Lower lobe of right lung (tissue), 2 donors: ENCODE measurements at places on chromosomes 4 and X. TPM values are rescaled to one million over a fixed set of nuclear protein-coding genes. Genes with fewer than 3 reads are reported as not detected.

DNA sequence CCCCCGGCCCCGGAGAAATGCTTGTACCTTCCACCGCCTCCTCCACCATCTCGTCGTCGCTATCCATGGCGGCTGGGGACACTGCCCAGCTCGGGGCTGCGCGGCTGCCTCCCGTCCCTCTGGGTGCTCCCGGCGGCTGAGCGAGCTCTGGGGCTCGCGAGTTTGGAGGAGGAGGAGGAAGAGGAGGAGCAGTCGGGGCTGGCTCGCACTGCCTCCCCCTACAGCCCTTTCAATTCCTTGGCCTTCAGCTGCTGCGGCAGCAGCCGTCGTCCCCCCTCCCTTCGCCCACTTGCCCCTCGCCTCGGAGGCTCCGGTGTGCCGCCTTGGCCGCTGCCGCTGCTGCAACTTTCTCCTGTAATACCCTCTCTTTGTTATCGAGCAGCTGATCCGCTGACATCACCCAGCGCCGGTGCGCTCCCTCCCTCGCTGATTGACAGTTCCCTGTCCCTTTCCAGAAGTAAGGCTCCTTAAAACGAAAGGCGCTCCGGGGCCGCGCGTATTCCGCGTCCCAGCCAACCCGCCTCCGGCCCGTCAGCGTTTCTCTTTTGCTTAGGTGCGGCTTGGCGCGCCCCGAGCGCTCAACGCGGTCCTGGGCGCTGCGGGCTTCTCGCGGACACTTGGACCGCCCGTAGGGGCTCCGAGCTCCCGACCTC is at the start of gene SETD7:
TSS of gene SETD7 (minus strand) at position 149 of the 653 bp plus-strand sequence. CDS start at position 67, 82 bp downstream.
- H3K36me3 ChIP-seq, result no peaks in the 10 kb centered on the region
- H3K27ac ChIP-seq, result peak within 1 kb of the TSS; percentile 99
- DNase-seq, result peak; percentile 84
- peaks cover 76% of the 10 kb centered on the region for H3K4me1 ChIP-seq

DNA sequence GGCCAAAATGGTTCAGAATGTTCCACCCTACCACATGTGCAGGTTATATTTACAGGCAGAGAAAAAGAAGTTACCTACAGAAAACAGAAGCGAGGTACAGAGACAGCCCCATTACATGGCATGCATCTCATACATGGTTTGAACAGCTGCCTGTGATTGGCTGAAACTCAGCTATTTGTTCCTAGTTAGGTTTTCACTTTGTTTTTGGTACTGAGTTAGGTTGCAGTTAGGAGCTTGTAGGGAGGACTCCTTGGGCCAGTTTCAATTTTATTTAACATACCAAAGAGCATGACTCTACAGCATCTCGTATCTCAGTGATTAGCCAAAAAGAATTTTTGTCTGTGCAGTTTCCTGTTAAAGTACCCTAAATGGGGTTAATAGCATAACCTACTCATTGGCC is 392.0 kb downstream of the MAPK10 start:
- H3K27ac ChIP-seq, result no peak overlapping the region
- peaks cover 6% of the 10 kb centered on the region for H3K4me1 ChIP-seq
- no peaks in the 10 kb centered on the region for H3K27me3 ChIP-seq
- H3K4me3 ChIP-seq, result no peak overlapping the region

GRCh38 chr4:17781300-17782287 is at the start of gene FAM184B:
Gene FAM184B (minus strand): TSS chr4:17781621. CDS start chr4:17781299, 322 bp downstream.
- H3K4me3 ChIP-seq, result peak within 1 kb of the TSS; percentile 46
- peaks cover 20% of the 10 kb centered on the region for H3K4me1 ChIP-seq
- no peak for DNase-seq
- H3K36me3 ChIP-seq, result no peaks in the 10 kb centered on the region
- peaks cover 26% of the 10 kb centered on the region for H3K27me3 ChIP-seq

- H3K27ac ChIP-seq, result no peak overlapping the region
- H3K4me3 ChIP-seq, result no peak overlapping the region
- H3K36me3 ChIP-seq, result no peaks in the 10 kb centered on the region
- H3K27me3 ChIP-seq, result no peaks in the 10 kb centered on the region
Observed at GRCh38 chr4:6721121-6721520, 5.1 kb downstream of the BLOC1S4 start.

DNA sequence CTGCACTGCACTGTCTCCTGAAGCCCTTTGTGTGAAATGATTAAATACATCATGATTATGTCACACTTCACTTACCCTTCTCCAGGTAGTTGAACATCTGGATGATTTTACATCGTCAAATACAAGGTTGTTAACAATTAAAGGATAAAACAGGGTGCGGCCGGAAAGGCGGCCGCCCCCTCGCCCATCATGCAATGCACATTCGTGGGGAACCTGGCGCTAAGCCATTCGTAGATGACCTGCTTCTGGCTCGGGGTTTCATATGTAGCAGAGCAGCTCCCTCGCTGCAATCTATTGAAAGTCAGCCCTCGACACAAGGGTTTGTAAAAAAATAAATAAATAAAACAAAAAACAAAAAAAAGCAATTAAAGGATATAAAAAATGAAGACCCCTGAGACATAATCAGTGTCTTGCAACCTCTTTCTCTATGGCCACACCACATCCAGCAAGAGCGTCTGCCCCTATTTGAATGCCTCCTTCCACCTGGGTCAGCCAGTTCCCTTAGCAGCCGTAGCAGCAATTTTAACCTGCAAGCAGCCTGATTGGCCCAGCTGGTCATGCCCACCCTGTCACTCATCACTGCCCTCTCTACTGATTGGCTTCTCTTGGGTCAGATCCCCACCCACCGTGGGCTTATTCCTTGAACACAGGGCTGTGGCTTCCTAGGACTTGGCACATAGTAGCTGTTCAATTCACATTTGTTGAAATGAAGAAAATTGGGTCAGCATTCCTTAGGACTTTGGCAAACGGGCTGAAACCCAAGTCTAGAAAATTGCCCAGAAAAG is 147.8 kb upstream of the PSAPL1 start:
- no peak overlapping the region for H3K27ac ChIP-seq
- no peak for DNase-seq
- H3K27me3 ChIP-seq, result no peaks in the 10 kb centered on the region
- no peaks in the 10 kb centered on the region for H3K36me3 ChIP-seq
- no peaks in the 10 kb centered on the region for H3K4me1 ChIP-seq

DNA sequence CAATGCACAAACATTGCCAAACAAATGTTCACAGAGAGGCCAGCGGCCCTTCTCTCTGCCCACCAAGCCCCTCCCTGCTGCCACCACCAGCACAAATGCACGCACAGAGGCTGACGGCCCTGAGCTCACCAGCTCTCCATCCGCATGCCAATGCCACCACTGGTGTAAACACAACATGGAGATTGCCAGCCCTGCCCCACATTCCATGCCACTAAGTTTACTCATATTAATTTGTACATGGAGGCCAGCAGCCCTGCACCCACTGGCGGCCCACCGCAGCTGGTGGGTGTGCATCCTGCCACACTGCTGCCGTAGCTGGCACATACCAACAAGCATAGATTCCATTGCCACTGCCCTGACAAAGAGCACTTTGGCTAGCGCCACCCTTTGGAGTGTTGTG is 124.0 kb downstream of the CYLC1 start:
- no peaks in the 10 kb centered on the region for H3K4me1 ChIP-seq
- no peak overlapping the region for H3K4me3 ChIP-seq
- H3K27ac ChIP-seq, result no peak overlapping the region

DNA sequence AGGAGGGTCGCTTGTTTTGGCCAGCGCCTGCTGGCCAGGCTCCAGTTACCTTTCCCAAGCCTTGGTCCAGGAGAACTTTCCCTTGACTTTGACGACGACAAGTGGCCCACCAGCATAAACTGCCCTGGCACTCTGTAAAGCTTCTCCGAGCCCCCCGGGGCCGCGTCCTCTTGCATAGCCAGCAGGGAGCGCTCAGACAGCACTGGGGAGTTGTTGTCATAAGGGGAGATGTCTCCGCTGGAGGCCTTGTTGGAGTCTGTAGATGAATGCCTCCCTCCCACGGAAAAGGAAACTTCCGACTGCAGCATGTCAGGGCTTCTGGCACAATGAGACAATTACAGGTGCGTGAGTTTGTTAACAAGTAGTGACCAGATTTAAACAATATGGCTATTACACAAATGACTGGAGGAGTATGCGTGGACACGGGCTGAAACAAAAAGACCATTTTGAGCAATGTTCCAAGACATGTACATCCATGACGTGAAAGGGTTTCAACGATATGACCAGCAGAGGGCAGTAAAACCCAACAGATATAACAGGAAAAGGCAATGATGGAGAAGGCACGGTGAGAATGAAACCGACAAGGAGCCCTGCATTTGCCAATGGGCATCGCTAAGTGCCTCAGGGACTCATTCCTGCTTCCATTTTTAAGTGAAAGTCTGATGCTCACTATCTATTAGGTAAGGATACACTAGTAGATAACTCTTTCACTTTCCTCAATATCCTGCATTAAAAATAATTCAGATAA is 33.0 kb downstream of the HCCS start:
- H3K36me3 ChIP-seq, result no peaks in the 10 kb centered on the region
- no peaks in the 10 kb centered on the region for H3K27me3 ChIP-seq
- H3K4me1 ChIP-seq, result no peaks in the 10 kb centered on the region
- no peak overlapping the region for H3K4me3 ChIP-seq

The TKTL1 gene
- not detected for total RNA-seq

DNA sequence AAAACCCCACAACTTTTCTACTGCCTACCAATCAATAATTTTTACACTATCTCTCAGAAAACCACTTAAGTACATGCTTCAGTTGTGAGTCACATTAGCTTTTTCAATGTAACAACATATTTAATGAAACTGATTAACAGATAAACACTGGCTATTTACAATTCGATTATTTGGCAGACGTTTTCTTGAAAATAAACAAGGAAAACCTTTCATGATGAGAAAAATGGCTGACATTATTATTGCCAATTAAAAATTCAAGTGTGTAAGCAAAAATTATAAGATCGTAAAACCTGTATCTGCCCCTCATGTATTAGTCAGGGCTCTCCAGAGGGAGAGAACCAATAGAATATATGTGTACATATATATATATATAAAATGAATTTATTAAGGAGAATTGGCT is 1555.5 kb upstream of the IGFBP7 start:
- no peaks in the 10 kb centered on the region for H3K4me1 ChIP-seq
- H3K36me3 ChIP-seq, result no peaks in the 10 kb centered on the region
- no peaks in the 10 kb centered on the region for H3K27me3 ChIP-seq
- no peak for DNase-seq
- no peak overlapping the region for H3K4me3 ChIP-seq
- H3K27ac ChIP-seq, result no peak overlapping the region

The GPM6B gene
- total RNA-seq, result 21.6 TPM

DNA sequence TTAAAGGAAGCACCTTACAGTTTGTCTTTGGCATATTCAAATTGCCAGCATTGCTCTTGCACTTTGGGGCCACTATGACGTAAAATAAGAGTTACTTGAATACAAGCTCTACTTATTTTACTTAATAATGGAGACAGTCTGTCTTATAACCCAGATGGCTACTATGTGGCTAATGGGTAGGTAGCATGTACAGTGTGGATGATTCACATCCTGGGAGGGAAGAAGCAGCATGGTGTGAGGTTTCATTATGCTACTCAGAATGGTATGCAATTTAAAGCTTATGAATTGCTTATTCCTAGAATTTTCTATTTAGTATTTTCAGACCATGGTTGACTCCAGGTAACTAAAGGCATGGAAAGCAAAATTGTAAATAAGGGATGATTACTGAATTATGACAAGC is 761.8 kb upstream of the ATOH1 start:
- no peak overlapping the region for H3K4me3 ChIP-seq
- no peaks in the 10 kb centered on the region for H3K27me3 ChIP-seq
- DNase-seq, result no peak
- no peak overlapping the region for H3K27ac ChIP-seq

The MAGED4 gene
- 3.2 TPM for total RNA-seq

DNA sequence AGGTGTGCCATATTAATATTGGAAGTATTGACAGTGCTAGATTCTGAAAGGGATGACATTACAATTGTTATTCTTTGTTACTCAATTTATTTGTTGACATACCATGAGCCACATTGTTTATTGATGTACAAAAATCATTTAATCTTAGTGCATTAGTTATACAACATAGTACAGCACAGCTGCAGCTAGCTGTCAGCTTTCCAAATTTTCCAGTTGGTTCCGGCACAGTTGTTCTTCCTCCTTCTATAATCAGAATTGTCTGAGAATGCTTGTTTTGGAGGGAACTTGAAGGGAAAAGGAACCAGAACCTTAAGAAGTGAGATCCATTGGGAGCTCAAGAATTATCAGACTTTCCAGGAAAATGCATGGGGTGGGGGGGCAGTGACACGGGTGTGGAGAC is 281.4 kb downstream of the ZIC3 start:
- no peaks in the 10 kb centered on the region for H3K27me3 ChIP-seq
- H3K27ac ChIP-seq, result no peak overlapping the region
- H3K4me1 ChIP-seq, result no peaks in the 10 kb centered on the region
- no peaks in the 10 kb centered on the region for H3K36me3 ChIP-seq
- no peak for DNase-seq

GRCh38 chr4:90127223-90127705 is at the start of gene CCSER1:
Gene CCSER1 (plus strand): TSS chr4:90127394.
- peaks cover 10% of the 10 kb centered on the region for H3K4me1 ChIP-seq
- H3K27me3 ChIP-seq, result no peaks in the 10 kb centered on the region
- H3K4me3 ChIP-seq, result peak within 1 kb of the TSS; percentile 65
- H3K36me3 ChIP-seq, result no peaks in the 10 kb centered on the region
- DNase-seq, result peak; percentile 89

DNA sequence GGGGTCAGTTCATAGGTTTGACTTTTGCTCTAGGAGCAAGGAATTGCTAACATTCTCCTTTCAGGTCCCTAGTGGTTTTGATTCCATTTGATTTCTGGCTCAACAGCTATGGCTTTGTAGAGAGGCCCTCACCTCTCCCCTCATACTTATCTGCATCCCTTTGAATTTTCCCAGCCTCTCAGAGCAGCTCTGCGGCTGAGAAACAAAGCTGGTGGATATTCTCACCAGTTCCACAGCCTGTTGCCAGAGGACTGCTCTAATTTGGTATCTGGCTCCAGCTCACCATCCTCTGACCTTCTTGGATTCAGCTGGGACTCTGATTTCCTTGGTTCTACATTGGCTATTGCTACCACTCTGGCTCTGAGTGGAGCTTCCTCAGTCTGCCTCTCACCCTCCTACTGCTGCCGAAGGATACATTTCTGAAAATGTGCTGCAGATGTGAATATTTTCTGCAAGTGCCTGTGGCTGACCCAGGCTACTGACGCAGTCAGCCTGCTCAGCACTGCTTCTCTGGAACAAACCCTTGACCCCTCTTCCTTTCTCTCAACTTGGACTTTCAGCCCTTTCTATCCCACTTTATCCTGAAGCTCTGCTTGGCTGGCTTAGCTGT is 110.9 kb upstream of the ENPEP start:
- no peaks in the 10 kb centered on the region for H3K4me1 ChIP-seq
- peak overlapping the region; percentile 16 for H3K27ac ChIP-seq
- no peaks in the 10 kb centered on the region for H3K36me3 ChIP-seq
- no peaks in the 10 kb centered on the region for H3K27me3 ChIP-seq
- DNase-seq, result no peak
- H3K4me3 ChIP-seq, result no peak overlapping the region

The FAM3A gene
- 39.7 TPM for total RNA-seq

- peaks cover 60% of the 10 kb centered on the region for H3K36me3 ChIP-seq
- H3K4me3 ChIP-seq, result no peak overlapping the region
- H3K4me1 ChIP-seq, result no peaks in the 10 kb centered on the region
- H3K27ac ChIP-seq, result no peak overlapping the region
- DNase-seq, result no peak
Observed at GRCh38 chr4:168433571-168433970, 46.7 kb downstream of the DDX60L start.
